ENCODE measurements at places on chromosomes 12 and 14.
A peak's percentile ranks its signal among the peaks of the same experiment; 100 is the strongest.

DNA sequence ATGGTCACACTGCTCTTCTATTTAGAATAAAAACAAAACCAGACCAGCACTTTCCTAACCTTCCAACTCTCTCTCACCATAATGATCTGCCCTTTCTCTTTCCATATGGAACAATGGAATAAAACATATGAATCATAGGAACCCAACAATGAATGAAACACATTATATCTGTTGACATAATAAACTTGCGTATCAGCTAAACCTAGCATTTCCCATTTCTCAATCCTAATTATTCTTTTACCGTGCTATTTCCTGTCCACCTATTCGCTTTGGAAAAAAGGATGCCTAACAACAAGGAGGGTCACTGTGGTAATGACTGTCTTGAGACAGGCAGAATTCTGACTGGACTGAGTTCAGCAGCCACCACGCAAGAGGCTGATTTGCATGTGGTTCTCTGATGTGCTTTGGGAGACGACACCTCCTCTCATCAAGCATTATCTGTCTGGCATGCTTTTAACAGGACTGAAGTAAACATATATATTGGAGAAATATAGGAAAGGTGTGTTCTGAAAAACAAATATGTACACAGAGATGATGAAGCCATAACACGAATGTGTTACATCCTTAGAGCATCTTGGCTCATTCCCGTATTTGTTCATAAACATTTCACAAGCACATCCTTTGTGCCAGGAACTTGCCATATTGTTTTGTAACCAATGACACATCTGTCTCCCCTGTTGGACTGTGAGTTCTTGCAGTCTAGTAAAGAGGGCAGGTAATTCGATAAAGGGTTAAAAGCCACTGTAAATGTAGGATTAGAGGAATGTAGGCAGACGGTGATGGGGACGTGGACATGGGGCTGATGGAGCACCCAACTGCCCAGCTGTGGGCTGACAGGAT is 87.7 kb downstream of the PTPRB start:
- no peak for DNase-seq

DNA sequence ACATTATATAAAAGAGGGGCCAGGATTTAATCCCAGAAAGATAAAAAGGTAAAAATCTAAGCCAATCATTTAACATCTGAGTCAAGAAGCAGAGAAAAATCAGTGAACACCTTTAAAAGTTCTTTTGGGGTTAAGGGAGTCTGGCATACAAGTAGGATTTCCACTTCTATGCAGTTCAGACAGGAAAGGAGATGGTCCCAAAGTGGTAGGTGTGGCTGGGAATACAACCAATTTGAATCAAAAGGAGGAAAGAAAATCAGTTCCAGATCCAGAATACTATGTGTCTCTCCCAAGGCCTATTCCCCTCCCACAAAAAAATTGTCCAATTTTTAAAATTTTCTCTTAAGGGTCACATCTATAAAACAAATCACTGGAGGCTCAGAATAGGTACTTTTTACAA is 167.4 kb downstream of the PHLDA1 start:
- DNase-seq = no peak

DNA sequence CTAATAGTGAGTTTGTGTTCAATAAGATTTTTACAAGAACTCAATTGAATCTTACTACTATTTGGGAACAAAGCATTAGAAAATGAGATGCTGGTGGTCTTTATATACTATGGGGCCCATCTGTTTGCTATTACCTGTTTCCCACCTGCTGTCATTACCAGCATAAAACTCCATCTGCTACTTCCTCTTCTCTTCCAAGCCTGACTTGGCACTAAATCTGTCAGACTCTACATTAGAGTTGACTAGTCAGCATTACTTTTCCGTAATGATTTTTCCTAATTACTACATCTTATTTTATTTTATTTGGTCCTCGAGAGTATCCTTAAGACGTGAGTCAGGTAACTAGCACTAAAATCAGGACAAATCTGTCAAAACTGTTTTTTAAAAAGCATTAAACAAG is 68.1 kb upstream of the KRR1 start:
- DNase-seq = no peak

GRCh38 chr12:73362666-73363065 is 1090.5 kb downstream of the TRHDE start:
- no peak for DNase-seq

DNA sequence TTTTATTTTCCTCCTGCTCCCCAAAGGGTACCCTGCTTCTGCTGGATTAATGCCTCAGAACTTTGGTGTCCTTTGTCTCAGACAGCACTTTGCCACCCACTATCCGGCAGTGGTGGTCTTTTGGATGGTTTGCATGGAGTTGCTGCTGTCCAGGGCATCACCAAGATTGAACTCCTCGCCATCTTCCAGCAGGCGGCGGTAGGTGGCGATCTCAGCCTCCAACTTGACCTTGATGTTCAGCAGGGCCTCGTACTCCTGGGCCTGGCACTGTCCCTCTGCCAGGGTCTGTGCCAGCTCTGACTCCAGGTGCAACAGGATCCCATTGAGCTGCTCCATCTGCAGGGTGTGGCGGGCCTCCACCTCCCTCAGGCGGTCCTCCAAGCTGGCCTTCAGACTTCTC is 9.4 kb upstream of the NOPCHAP1 start:
- DNase-seq = no peak

DNA sequence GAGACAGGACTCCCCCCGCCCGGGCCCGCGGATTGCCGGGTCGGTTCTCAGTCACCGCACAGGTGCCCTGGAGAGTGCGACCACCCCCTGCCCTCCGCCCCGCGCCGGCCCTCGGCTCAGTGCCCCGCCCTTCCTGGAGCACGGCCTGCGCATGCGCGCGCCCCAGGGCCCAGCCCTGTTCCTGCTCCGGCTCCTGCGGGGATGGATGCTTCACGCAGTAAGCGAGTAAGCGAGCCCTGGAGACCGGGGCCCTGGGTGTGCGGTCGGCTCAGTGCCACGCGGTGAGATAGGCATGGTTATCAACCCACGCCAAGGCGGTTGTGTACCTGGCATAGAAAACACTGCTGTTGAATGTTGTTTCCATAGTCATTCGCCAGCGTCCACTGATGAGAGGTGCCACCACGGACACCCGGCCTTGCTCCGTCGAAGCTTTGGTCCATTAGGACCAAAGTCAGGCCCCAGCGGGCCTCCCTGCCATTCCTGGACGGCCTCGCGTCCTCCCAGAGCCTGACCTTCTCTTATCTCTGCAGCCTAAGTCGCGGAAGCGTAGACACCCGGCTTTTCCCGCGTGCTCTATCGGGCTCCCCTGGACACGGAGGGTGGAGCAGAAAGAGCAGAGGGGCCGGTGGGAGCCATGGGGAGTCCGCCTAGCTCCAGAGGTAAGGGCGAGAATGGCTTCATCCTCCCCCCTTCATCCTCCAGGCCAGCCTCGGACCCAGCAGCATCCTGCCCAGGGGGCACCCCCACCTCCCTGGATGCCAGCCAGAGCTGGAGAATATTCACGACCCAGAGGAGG is 90.6 kb downstream of the PAPOLA start:
- DNase-seq = peak; percentile 65

GRCh38 chr14:54715811-54716210 is 148.9 kb downstream of the SAMD4A start:
- no peak for DNase-seq

DNA sequence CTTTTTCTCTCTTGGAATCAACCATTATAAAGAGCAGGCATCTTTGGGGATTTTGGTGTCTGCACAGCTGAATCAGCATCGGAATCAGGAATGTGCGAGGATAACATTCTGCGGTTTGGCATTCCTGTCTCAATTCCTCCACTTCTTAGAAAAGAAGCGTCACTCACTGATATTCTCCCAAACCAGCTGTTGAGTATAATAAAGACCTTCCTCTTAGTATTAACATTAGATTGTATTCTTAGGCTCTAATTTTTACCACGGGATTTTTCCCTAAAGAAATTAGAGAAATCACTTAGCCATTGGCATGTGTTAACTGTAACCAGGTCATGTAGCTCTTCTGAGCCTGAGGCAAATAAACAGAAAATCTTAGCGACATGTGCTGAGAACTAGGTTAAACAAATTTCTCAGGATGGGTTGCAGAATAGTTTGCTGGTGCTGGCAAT is 128.7 kb downstream of the TMX1 start:
- peak; percentile 10 for DNase-seq

- DNase-seq = no peak
These were observed 161.0 kb downstream of the SLC38A4 start for GRCh38 chr12:46664761-46665287.

DNA sequence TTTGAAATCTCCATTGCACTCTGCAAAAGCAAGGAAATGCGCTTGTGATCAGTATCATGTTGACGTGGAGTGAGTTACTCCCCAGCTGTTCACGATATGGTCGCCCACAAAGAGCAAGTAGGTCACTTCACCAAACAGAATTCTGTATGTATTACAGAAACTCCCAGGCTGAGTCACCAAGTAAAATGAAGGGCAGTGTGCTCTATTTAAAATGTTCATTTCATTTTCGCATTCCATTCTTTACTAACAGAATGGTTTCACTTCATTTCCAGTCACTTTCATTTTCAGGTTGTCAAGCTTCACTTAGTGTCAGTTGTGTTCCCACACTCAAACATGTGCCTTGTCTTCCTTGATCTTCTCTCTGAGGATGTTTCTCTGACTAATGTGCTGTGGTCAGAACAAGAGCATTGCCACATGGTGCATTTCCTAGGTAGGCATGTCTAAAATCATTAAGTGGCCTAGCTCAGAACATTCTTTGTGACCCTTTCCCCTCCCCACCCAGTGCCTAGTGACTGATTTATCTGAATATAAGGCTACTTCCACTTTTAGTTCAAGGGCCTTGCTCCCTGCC is 391.2 kb downstream of the RAD51B start:
- DNase-seq = no peak

GRCh38 chr14:24861083-24861630 is 188.8 kb downstream of the STXBP6 start:
- DNase-seq = no peak

- DNase-seq = no peak
These were observed 406.3 kb downstream of the SLC6A15 start for GRCh38 chr12:84506282-84506681.

GRCh38 chr12:124876171-124876570 is 12.5 kb upstream of the SCARB1 start:
- no peak for DNase-seq

- no peak for DNase-seq
These were observed 32.6 kb downstream of the DTX1 start for GRCh38 chr12:113088971-113089756.

- no peak for DNase-seq
These were observed 35.7 kb downstream of the IQSEC3 start for GRCh38 chr12:101969-102878.

GRCh38 chr12:32201976-32202375 is 95.3 kb downstream of the BICD1 start:
- DNase-seq = no peak

GRCh38 chr12:119011231-119011630 is 29.9 kb downstream of the SRRM4 start:
- no peak for DNase-seq

DNA sequence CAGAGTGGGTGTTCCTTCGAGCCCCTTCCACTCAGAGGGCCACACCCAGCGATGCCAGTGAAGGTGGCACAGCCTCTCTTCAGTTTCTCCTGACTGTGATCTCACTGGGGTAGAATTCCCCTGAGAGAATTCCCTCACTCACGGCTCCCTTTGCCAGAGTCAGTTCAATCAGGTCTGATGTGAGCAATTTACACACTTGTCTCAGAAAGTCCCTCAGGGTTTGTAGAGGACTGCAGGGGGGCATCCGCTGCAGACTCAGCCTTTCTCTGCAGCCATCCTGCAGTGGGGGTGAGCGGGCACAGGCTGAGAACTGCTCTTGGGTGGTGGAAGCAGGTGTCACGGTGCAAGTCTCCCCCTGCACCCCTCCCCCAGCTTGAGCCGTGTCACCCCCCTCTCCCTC is 205.4 kb upstream of the PRMT8 start:
- DNase-seq = no peak

- DNase-seq = no peak
These were observed 36.0 kb downstream of the FBRSL1 start for GRCh38 chr12:132525833-132526455.

GRCh38 chr14:102571478-102572042 is 20.9 kb upstream of the RCOR1 start:
- DNase-seq = no peak

GRCh38 chr12:132471011-132471857 is 18.7 kb upstream of the FBRSL1 start:
- no peak for DNase-seq

- DNase-seq = no peak
These were observed 225.8 kb upstream of the PLXNC1 start for GRCh38 chr12:93922583-93923006.

DNA sequence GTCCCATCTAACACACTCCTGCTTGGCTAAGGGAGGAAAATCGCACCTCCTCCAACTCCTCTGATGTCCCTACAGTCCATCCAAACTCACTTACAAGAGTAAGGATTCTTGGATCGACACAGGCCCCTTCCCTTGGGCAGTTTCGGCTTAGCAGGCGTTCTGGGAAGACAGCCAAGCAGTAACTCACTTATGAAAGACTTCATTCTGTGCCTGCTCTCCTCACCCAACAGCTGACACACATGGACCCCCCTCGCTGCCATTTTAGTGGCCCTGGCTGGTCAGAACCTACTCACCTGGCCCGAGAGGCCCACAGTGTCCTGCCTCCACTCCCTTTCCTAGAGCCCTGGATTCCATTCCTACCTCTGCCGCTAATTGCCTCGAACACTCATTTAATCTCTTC is 52.3 kb upstream of the BCL2L14 start:
- no peak for DNase-seq

DNA sequence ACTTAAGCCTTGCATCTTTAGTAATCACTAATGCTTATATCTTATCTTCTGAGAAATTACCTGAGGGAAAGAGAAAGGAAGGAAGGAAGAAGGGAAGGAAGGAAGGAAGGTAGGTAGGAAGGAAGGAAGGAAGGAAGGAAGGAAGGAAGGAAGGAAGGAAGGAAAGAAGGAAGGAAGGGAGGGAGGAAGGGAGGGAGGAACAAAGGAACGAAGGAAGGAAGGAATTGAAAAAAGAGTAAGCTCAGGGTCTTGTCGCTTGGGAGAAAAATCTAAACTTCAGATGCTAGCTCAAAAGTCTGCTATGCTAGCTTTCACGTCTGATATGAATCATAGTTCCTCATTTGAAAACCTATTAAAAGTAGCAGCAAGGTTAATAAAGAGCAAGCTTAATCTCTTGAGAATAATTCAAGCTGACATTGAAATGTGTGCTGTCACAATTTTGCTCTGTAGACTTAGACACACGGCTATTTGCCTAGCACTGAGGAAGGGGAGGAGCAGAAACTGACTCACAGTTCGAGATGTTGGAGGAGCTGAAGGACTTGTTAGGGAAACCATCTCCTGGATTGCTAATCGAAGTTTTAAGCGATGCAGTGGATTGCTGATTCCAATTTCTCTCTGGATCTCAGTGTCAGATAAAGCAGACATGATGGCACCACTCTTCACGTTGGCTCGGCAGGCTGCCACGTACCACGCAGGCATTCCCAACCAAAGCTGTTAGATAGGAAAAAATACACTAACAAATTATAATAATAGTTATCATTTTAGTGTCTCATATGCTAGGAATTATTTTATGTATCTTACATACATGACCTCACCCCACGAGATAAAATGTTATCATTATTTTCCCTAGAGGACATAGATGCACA is 216.7 kb downstream of the ACSS3 start:
- no peak for DNase-seq

GRCh38 chr14:20631880-20632389 is 9.6 kb downstream of the OR6S1 start:
- DNase-seq = peak; percentile 83

GRCh38 chr14:68704736-68705720 is 87.8 kb downstream of the ZFP36L1 start:
- DNase-seq = no peak

GRCh38 chr12:27984275-27984674 is 11.7 kb upstream of the PTHLH start:
- DNase-seq = no peak
